CD4-positive, alpha-beta memory T cell (primary cell): ENCODE measurements at places on chromosomes 11 and 22.

- DNase-seq, result no peak
Observed at GRCh38 chr11:35947437-35947836, 3.6 kb downstream of the LDLRAD3 start.

GRCh38 chr11:19405966-19406365 is 165.2 kb upstream of the E2F8 start:
- DNase-seq, result no peak

DNA sequence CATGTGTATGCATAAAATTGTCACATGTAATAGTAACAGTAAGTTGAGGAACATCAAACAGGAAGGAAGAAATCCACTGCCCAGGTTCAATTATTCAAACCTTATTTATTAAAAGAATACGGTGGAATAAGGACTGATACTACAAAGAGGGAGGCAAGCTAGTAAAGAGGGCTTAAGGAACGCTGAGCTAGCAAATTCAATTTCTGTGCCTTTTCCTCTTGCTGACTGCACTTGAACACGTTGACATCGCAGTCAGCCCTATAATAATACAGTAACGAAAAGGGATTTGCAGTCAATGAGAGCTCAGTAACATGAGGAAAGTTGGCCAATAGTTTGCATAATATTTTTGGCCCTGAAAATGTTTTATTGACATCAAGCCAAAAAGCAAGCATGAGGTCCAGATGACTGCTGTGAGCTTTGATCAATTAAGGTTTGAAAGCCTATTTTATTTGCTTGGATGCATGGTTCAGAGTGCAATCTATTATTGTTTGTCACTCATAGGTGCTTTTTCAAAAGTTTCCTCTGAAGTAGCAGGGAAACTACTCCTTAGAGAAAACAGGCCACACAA is 861.8 kb downstream of the LRRC4C start:
- DNase-seq, result no peak

DNA sequence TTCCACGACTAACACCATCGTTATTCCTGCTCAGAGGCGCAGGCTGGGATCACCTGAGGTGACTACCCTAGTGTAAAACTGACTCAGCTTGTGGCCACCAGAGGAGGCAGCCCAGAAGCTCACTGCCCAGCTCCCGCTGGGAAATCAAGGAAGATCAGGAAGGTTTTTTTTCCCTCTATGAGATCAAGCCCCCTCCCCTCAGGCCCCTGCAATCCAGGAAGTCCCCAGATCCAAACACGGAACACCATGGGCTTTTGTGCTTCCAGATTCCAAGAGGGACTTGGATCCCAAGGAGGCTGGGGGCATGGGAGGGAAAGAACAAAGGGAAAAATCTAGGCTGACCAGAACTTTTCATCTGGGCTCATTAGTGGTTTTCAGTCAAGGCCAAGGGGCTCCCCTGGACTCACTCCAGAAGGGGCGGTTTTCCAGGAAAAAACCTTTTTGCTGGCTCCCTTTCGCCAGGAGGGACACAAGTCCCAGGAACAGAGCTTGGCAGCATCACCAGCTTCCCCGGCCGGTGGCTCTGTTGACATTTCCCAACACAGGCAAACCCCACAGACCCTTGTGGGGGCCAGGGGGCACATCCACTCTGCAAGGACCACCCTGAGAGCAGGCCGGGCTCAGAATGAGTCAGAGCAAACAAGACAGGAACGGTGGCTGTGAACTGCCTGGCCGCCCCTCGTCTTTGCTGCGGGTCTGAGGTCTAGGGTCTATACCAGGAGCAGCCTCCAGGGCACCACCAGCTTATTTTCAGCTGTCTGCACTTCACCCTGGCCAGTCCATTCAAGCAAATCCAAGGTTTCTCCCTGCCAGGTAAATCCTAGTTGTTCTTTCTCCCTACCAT is 36.8 kb downstream of the MYH9 start:
- no peak for DNase-seq

DNA sequence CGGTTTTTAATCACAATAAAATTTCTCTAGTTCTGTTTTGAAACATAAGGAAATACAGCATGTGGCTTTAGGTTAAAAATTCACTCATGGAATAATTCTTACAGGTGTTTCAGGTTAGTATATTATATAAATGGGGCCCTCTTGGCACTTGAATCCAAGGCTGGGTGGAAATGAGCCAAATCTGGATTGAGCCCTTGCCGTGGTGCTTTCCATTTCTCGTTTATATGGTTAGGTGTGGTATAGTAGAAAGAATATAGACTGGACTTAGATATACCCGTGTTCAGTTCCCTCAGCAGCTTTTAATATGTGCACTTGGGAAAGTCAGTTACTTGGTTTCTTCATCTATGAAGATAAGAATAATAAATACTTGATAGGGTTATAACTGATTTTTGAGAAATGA is 16.0 kb downstream of the ZFP91 start:
- no peak for DNase-seq

DNA sequence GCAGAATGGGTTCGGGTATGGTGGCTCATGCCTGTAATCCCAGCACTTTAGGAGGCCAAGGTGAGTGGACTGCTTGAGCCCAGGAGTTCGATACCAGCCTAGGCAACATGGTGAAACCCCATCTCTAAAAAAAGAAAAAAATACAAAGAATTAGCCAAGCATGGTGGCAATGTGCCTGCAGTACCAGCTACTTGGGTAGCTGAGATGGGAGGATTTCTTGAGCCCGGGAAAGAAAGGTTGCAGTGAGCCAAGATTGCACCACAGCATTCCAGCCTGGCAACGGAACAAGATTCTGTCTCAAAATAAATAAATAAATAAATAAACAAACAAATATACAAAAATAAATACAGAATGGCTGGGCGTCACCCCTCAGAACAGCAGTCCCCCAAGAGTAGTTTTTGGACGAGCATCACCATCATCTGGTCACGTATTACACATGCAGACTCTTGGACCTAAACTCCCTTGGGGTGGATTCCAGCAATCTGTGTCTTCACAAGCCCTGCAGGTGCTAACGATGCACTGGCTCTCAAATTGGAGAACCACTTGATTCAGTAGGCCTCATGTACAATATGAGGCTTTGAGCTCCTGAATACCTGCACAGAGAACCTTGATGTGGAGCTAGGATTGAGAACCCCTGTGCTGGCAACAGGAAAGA is 33.5 kb downstream of the CLMP start:
- DNase-seq, result no peak

GRCh38 chr11:103729617-103730016 is 306.8 kb upstream of the DDI1 start:
- DNase-seq, result no peak

GRCh38 chr11:96272529-96273222 is 70.3 kb downstream of the MAML2 start:
- DNase-seq, result peak; percentile 69

DNA sequence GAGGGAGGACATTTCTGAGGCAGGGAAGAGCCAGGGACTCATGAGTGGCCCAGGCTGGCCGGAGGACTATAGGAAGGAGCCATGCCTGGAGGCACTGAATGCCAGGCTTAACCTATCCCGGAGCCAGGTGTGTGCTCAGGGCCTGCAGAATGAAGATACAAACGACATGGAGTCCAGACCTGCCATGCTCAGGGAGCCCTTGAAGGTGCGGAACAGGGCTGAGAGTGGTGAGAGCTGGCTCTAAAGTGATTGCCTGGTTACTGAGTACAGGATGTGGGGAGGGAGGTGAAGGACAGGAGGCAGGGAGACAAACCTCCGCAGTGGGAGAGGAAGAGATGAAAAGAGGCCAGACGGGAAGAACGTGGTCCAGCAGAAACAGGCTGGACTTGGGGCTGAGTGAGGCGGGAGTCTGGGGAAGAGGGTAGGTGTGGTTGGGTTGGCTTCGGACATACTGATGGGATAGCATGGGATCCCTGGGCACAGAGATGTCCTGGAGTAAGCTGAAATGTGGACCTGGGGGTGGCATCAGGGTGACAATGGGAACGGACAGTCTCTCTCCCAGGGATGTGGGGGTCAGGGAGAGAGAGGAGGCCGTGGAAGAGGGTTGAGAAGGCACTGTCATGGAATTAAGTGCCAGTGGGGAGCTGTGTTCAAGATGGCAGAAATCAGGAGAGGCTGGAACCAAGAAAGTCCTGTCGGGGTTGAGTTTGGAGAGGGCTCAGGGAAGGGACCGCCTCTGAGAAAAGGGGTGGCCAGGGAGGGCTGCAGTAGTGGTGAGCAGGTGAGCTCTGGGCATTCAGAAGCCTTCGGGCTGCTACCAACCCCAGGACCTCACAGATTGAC is 1.5 kb upstream of the ANKRD13D start:
- peak; percentile 68 for DNase-seq

DNA sequence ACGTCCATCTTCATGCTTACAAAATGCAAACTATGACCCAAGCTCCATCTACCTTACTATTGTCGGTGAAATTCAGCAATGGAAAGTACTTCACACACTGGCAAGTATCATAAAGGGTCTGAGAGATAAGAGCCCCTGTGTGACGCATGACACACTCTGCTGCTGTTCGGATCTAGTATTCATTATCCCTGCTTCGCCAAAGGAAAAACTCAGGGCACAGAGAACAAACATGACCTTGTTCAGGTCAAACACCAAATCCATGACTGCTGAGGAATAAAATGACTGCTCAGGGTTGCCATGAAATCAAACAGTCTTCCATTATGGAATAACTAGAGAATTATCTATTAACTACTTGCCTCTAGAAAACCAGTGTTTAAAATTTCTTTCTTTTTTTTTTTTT is 73.0 kb downstream of the MICAL3 start:
- DNase-seq, result no peak

GRCh38 chr22:24183321-24184031 is 2.2 kb downstream of the SUSD2 start:
- no peak for DNase-seq
